ENCODE measurements at places on chromosomes 7 and 10.

- DNase-seq: no peak
Observed at GRCh38 chr7:98621573-98622482, 4.7 kb downstream of the NPTX2 start.

GRCh38 chr10:28939281-28940157, 262.2 kb downstream of the BAMBI start:
- DNase-seq: peak; percentile 90

DNA sequence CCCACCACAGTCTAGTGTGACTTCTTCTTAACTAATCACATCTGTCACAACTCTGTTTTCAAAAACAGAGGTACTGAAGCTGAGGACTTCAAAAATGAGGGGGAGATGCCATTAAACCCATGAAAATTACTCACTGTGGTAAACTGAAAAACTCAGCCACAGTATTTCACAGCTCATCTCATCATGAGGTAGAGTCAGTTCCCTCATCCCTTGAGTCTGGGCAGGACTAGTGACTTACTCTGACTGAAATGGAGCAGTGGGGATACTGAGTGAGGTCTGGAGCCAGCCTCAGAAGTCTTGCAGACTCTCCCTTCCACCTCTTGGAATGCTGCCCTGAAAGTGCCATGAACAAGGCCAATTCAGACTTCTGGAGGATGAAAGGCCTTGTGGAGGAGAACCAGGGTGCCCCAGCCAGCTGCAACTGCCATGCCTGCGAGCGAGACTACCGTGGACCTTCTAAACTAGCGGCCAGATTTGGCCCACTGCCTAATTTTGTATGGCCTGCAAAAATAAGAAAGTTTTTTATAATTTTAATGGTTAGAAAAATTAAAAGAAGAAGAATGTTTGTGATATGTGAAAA, 24.7 kb upstream of the ANKRD1 start:
- no peak for DNase-seq

- no peak for DNase-seq
Observed at GRCh38 chr10:88121361-88121760, 257.9 kb downstream of the PTEN start.

DNA sequence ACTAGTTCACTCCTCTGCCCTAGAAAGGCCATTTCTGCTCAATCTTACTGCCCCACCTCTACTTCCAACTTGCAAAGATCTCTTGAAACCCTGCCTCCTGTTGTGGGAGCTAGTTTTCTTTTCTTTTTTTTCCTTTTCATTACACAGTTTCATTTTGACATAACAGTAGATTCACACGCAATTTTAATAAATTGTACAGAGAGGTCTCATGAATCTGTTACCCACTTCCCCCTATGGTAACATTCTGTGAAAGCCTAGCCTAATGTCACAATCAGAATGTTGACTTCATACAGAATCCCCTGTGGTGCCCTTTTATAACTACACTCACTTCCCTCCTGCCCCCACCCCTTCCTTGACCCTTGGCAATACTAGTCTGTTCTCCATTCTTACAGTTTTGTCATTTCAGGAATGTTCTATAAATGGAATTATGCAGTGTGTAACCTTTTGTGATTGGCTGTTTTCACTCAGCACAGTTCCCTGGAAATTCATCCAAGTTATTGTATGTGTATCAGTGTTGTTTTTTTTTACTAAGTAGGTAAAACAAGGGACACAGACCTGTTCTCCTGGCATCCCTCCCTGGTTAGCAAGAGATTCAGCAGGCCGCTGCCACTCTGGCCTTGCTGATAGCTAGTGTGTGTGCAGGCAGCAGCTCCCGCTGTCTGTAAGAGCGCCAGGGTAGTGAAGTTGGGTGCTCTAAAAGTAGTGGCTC, 21.5 kb downstream of the CHST3 start:
- peak; percentile 85 for DNase-seq

- no peak for DNase-seq
Observed at GRCh38 chr10:2979306-2979705, 88.0 kb upstream of the PFKP start.

DNA sequence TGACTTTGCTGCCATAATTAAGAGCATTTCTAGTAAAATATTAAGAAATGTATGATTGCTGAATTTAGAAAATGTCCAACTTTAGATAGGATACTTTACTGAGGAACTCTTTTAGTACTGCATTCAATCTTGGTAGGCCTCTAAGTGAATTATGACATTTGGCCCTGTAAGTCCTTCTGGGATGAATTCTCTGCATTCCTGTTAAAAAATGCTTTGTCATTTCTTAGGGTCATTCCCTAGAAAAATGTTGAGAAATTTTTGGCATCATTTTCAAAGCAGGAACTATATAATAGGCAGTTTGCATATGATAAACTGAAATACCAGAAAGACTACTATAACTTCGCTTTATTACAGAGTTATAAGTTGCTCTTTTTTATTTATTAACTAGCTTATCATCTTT, 69.3 kb upstream of the PRR15 start:
- DNase-seq: no peak

DNA sequence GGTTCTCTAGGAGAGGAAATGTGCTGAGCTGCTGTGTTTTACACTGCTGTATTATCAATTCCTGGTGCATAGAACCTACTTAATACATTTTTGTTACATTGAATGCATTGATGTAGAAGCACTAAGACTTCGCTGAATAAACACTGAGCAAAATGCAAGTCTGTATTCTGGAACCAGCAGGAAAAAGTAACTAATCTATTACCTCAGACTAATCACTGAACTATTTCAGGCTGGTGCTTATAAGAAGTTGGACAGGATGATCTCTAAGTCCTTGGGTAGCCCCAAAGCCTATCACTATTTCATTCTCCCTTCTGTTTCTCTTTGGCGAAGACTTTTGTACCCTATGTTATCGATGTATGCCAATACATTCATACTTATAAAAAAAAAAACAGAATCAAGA, 87.2 kb upstream of the LRRTM3 start:
- no peak for DNase-seq

DNA sequence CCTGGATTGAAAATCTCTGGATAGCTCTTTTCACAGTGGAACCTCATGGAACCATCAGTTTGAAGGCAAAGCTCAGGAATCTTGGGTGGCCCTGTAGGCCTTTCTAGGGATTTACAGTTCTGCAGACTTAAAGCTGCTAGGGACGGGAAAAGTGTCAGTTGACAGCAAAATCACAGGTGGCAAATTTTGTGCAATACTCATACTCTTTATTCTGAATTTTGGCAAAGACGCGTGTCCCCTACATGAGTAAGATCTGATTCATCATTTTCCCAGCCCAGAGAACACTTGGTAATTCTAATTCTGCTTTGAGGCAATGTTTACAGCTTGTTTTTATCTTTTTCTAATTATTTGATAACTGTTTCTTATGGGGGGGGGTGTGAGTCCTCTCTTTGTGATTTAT, 3.6 kb downstream of the LRRC17 start:
- DNase-seq: no peak

DNA sequence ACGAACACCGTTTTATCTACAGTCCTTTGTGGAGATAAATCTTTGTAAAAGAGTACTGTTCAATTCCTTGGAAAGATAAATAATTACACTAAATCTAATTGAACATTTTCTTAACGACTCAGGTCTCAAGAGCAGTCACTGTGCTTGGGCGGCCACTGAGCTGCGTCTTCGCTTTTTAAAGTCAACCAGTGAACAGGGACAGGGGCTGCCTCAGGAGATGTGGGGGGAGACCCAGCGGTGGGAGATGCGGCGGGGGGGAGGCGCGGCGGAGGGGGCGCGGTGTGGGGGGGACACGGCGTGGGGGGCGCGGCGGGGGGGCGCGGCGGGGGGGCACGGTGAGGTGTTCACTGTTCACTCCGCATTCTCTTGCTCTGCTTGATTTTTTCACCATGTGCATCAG, 39.8 kb downstream of the CAMK2B start:
- DNase-seq: peak; percentile 29

GRCh38 chr7:105715528-105715927, 134.2 kb upstream of the EFCAB10 start:
- no peak for DNase-seq

DNA sequence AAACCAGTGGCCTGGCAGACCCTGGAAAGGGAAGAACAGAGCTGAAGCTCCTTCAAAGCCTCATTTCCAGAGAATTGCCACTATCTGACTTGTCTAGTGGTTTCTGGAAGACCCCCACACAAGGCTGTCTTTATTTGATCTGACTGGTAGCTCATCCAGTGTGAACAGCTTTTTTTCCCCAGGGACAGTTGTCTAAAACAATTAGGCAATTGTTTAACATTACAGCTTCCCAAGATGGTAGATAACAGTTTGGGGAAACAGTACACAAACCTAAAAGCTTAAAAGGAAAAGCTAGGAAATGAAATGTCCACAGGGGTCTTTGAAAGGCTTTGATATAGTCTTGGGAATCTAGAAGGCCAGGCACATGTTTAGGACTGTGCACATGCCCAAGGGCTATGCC, 203.4 kb upstream of the CTBP2 start:
- no peak for DNase-seq

GRCh38 chr10:114017873-114018272, 25.8 kb upstream of the ADRB1 start:
- DNase-seq: no peak

- DNase-seq: peak; percentile 85
Observed at GRCh38 chr10:110820321-110820814, 51.4 kb upstream of the PDCD4 start.

GRCh38 chr10:104642658-104643302, 1.7 kb downstream of the SORCS3 start:
- DNase-seq: no peak

- no peak for DNase-seq
Observed at GRCh38 chr10:25804505-25804904, 129.5 kb upstream of the MYO3A start.

DNA sequence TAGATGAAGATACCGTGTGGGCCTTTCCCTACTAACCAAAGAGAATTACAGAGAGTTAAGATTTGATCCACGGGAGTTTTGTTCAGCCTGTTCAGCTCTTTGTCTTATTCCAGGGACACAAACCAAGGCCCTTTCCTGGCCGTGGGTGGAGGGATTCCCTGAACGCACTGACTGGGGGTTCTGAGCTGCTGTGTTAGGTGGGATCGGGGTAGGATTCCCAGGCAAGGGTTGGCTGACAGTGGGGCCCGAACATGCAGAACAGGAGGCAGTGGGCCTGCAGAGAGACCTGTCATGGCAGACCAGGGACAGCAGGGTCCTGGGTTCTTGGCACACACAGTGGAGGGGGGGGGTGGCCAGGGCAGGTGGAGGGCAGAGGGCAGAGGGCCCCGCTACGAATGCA, 89.5 kb upstream of the MKI67 start:
- no peak for DNase-seq

- DNase-seq: no peak
Observed at GRCh38 chr10:100081075-100082001, at the start of gene CPN1. Gene CPN1, minus strand, starts transcription at chr10:100081869. Its CDS starts 244 bp downstream, at chr10:100081625.

GRCh38 chr10:16909961-16910792, 93.0 kb upstream of the RSU1 start:
- DNase-seq: no peak

GRCh38 chr10:119441151-119441821, 101.2 kb downstream of the RGS10 start:
- DNase-seq: no peak

- no peak for DNase-seq
Observed at GRCh38 chr7:143352531-143353002, 9.9 kb downstream of the FAM131B start.

DNA sequence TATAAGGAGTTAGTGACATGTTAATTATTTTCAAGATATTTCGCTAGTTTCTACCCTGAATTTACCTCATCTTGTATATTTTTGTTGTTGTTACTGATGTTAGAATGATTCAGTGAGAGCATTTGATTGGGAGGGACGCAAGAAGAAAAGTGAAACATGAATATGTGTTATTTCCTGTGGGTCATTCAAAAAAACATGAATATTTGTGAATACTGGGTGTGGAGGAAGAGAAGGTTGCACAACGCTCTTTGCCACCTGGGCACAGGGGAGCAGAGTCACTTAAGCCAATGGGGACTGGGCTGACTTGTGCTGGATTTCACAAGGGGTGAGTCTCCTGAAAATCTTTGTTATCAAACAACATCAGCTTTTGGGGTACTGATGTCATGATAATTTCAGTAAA, 39.5 kb downstream of the AGK start:
- no peak for DNase-seq

DNA sequence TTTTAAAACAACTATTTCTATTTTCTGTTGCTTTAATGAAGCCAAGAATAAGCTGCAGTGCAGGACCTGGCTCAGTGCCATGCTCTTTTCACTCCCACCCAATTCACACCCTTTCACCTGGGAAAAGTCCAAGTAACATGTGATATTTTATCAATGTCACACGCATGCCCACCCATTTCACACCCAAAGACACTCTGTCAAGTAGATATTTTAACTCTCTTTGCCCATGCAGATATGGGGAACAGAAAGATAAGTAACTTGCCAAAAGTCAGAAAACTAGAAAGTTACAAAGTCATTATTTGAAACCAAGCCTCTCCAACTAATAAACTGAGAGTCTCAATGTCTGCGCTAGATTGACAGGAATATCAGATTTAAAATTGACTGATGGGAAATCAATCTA, 706.7 kb upstream of the PHF14 start:
- no peak for DNase-seq

DNA sequence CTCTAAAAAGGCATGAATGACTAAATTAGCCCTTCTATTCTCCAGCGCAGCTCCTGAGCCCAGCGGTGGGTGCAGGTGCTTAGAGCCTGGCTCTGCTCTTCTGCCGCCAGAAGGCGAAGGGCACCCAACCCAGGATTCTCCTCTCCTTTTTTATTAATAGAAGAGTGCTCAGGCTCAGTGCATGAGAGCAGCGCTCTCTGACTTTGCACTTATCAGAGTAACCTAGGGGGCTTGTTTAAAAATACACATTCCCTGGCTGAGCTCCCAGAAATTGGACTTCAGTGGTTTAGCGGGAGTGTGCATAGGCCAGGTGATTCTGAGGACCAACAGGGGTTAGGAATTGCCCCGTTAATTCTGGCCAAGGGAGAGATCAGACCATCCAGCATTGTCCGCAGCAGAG, 1.7 kb upstream of the PFKP start:
- DNase-seq: no peak

GRCh38 chr10:12214763-12215218, 18.8 kb downstream of the CDC123 start:
- DNase-seq: no peak

DNA sequence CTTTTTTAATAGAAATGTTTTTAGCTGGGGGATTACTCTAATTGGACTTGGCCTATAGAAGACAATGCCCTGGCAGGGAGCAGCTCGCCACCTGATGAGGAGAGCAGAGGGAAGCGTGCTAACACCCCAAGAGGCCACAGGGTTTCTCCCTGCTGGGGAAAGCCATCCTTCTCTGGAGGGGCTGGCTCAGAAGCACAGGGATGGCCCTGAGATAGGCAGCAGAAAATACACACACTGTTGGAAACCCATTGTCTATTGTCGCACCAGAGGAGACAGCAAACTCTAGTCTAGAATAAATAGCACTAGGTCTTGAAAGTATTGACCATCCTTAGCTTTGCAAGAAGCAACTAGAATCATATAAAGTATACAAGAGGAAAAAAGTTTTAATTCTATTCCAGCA, 5.4 kb downstream of the COBL start:
- no peak for DNase-seq

Measured in coronary artery (tissue), 2 donors.